ENCODE measurements at places on chromosomes 12 and 14. TPM values are rescaled to one million over a fixed set of nuclear protein-coding genes. Genes with fewer than 3 reads are reported as not detected.

RPGRIP1 gene
- total RNA-seq: not detected

DNA sequence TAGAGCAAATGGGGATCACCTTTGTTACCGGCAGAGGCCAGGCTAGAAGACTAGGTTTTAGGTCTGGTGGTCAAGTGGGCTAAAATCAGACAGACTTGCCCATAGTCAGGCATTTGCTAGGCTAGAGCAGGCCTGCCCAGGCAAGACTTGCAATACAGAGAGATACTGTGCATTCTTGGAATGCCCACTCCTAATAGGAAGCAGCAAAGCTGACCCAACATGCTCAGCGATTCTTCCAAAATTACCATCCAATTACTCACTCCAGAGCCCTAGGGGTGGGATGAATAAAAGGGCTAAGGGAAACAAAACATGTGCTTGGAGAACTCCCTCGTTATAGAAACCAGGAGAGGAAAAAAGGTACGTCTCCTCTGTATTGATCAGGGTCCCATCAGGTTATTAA is 187.8 kb upstream of the AMIGO2 start:
- no peak for DNase-seq

DNA sequence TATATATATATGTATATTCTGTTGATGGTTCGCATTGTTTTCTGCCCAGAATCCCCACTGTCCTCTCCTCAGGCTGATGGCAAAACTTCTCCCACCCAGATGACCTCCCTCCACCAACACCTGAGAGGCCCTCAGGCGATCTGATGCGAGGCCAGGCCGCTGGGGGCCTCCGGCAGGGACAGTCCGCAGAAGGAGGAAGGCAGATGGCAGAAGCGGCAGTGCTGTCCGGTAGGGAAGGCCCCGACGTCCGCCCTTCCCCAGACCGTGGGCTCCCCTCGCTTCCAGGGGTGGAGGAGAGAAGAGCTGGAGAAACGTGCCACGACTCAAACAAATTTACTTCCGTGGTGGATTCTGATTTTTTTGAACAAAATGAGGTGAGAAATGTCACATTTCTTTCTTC is 178.3 kb upstream of the RGS6 start:
- no peak for DNase-seq

GRCh38 chr14:56803816-56804535 is 6.3 kb downstream of the OTX2 start:
- DNase-seq: no peak

DNA sequence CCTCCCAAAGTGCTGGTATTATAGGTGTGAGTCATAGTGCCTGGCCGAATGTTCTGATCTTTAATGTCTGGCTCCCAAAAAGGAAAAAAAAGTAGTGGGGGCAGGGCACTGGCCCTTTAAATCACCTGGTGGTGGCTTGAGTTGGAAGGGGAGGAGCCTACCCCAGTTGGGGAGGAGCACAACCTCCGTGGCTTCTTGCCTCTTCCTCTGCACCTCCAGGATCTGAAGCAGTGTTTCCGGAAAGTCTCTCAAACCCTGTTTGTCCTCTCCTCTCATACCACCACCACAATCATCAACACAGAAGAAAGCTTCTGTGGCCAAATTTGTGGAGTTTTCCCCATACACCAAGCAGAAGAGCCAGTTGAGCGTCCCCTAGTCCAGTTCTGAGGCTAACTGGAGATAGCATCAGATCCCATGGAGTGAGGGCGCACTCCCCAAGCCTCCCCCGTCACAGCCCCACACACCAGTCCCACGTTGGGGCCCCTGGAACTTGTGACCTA is 24.3 kb upstream of the RCOR1 start:
- DNase-seq: no peak

- DNase-seq: no peak
Measured at GRCh38 chr14:104624939-104625338, 20.4 kb upstream of the TMEM179 start.
